ENCODE measurements at places on chromosomes 5 and 9.

DNA sequence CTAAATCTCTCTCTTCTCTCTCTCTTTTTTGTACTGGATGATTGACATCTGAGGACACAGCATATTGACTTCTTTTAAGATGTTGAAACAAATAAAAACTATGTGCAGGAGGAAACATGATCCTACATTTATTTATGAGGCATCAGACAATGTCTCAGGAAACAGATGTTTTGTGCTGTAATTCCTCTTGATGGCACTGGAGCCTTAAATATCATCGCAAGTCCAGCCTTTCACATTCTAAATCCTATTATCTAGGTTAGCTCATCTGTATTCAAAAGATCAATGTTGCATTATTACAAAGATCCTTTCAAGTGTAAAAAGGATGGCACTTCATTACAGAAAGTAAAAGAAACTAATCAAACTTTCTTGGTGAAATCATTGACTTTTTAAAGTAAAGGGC lies 63.9 kb downstream of the MAT2B start:
- no peak for DNase-seq

- no peak for DNase-seq
Measured at GRCh38 chr5:97420646-97421045, 237.6 kb upstream of the RIOK2 start.

GRCh38 chr5:91245074-91245452 lies 138.1 kb downstream of the ARRDC3 start:
- no peak for DNase-seq

GRCh38 chr9:123350590-123351310 lies 5.2 kb upstream of the CRB2 start:
- DNase-seq, result no peak

DNA sequence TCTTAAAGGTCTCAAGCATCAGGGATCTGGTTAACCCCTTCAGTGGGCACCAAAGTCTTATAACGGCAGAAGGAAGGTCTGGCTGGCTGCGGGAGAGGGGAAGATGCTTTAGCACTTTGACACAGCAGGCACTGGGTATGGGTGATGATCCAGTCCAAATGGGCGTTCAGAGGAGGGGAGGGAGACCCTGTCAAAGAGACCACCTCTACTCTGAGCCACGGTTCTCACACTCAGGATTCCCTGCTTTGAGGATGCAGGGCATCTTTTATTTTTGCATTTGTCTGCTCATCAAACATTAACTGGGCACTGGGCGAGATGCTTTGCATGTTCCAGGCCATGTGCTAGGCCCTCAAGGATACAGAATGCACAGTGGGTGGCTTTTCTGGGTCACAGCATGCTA lies 204.0 kb downstream of the DAB2IP start:
- no peak for DNase-seq

GRCh38 chr5:147245381-147246165 lies 10.7 kb downstream of the STK32A start:
- no peak for DNase-seq

DNA sequence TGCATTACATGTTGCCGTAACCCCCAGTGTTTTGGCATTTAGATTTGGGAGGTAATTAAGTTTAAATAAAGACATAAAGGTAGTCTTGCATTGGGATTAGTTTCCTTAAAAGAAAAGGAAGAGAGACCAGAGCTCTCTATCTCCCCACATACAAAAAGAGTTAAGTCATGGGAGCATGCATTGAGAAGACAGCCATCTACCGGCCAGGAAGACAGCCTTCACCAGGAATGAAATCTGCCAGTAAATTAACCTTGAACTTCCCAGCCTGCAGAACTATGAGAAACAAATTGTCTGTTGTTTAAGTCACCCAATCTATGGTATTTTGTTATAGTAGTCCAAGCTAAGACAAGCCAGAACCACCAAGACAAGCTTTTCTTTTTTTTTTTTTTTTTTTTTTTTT lies 567.0 kb upstream of the CDH18 start:
- no peak for DNase-seq

DNA sequence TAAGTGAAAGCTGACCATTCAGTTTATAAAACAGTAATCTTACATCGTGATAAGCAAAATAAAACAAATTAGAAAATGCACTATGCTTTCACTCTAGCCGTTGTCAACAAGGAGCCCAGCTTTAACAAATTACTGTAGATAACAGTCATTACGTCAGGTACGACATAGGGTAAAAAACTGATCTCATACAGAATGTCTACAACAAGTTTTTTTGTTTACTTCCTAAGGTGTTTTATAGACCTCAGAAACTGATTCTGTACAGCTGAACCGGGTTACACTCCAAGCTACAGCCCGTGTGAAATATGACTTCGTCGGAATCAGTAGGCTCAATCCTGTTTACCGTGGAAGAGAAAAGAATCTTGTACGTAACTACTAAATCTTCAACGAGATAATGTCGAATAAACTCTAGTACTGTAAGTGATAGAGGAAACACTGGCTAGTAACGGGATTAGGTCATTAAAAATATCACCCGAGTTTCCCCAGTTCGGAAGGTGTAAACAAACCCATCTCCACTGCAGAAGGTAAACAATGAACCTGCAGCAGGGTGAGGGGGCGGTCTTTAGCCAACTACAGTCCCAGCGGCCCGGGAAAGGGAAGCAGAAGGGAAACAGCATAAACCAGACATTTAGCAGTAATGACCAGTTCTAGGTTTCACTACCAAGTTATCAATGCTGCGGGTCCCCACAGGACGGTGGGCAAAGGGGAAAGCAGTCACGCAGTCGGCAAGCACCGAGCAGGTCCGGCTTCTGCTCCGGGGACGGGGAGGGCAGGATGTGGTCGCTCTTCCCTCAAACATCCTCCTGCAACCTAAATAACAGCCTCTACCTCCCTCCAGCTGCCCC lies 1.1 kb downstream of the RICTOR start:
- DNase-seq, result peak; percentile 74

DNA sequence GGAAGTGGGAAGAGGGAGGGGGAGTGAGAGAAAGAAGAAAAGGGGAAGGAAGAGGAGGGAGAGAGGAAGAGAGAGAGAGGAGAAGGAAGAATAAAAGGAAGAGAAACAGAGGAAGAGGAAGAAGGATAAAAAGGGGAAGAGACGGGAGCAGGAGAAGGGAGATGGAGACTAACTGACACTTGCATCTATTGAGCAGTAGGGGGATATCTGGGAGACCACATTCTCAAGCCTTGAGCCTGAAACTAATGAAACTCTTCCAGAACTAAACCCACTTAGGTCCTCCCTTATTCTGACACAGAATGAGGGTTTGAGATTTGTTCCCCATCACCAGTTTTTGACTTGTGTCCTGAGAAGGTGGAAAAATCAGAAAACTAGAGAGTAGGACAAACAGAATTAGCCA lies 533.3 kb downstream of the CDH12 start:
- DNase-seq, result no peak

- peak; percentile 87 for DNase-seq
Measured at GRCh38 chr5:115551415-115551814, 6.8 kb upstream of the FEM1C start.

Measured in inflammatory macrophage treated with lipopolysaccharide for 4 hours (primary cell).